Calu3 (cell line): ENCODE measurements at places on chromosomes 2 and 18.

DNA sequence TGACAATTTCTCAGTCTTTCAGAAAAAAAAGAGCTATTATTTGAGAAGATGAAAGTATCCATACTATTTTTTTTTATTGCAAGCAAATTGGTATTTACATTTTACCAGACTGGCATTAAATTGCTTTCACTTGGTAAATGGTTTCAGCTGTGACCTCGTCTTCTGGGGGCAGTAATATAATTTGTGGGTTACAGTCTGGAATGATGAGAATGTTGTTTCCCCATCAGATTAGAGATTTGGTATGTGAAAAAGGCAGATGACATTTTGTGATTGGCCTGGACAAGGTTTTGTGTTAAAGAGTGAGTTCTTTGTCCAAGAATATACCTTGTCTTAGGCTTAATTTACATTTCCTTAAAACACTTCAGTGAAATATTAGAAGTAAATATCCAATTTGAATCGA, 390.1 kb upstream of the ST6GAL2 start:
- DNase-seq: no peak

GRCh38 chr2:190791347-190791975, 89.2 kb upstream of the GLS start:
- peak; percentile 43 for DNase-seq

- DNase-seq: no peak
These were observed 8.0 kb downstream of the CYRIA start for GRCh38 chr2:16657671-16658070.

GRCh38 chr2:42359965-42360483, 993 bp downstream of the COX7A2L start:
- no peak for DNase-seq

GRCh38 chr18:75109819-75110218, 99.1 kb downstream of the PTGR3 start:
- DNase-seq: no peak

DNA sequence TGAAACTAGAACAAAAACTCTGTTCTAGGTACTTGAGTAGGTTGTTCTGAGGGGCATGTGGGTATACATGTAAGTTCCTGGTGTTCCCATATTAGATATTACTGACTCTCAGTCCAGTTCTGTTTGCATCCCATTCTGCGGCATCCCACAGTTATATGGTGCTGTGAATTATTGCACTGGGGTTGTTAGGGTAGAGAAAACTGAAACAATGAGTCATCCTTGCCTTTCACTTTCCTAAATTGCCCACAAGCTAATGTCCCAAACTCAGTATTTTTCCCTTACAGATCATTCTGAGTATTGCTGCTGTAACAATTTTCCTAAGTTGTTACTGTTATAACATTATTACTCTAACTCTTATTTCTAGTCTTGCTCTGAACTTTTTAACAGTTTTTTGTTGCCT, 3.0 kb downstream of the WDR75 start:
- DNase-seq: no peak

DNA sequence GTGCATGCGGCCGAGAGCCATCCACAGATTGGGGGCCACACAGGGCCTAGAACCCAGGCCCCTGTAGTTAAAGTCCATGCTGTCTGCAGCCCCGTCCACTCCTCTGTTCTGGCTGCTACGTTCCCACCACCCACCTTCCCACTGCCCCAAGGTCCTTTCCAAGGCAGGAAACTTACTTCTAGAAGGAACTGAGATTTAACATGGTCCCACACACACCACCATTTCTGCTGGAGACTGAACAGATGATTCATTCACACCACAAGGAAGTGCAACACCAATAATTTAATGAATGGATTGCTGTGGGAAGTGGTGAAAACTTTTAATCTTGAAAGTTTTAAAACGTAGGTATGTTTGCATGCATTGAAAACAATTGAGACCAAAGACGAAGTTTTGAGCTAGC, 95.2 kb downstream of the LBH start:
- peak; percentile 6 for DNase-seq

DNA sequence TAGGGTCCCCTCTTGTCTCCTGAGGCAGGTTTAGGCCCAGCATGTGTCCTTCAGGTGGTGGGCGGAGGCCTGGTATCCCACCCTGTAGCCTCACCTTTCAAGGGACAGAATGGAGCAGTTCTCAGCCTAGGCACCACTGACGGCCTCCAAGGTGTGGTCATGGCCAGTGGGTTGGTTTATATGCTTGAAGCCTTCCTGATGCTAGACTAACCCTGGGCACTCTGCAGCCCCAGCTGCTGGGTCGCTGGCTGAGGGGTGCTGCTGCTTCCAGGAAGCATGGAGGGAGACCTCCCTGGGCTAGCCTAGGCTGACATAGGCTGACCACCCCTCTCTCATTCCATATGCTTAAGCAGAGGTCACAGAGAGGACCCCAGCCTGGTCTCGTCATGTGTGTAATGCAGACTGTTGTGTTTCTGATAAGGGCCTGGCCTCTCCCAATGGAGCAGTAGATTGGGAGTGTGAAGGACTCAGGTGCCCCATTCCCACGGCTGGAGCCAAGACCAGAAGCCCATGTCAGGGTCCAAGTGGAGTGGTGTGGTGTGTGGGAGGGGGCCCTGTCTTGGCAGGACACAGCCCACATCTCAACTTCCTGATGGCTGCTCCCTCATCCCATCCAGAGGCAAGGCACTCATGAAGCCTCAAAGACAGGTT, 206.6 kb downstream of the DYSF start:
- no peak for DNase-seq

DNA sequence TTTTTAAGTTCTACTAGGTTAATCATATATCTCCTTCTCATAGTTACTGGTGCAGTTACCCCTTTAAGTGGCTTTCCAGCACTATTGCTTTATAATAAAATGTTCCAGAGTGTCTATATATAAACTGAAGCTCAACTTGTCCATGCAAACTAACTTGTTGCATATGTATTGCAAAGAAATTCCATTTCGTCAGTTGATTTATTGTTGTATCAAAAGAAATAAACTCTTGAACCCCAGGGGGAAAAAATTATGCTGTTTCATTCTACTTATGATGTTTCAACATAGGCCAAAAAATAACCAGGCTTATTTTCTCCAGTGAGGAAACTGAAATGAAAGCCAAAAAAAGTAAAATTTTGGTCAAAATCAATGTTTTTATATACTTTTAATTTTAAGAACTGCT, 491.9 kb downstream of the NR4A2 start:
- DNase-seq: no peak

GRCh38 chr2:182951948-182952663, 85.7 kb upstream of the FRZB start:
- no peak for DNase-seq

- DNase-seq: no peak
These were observed 42.7 kb upstream of the POLE4 start for GRCh38 chr2:74915743-74916142.

DNA sequence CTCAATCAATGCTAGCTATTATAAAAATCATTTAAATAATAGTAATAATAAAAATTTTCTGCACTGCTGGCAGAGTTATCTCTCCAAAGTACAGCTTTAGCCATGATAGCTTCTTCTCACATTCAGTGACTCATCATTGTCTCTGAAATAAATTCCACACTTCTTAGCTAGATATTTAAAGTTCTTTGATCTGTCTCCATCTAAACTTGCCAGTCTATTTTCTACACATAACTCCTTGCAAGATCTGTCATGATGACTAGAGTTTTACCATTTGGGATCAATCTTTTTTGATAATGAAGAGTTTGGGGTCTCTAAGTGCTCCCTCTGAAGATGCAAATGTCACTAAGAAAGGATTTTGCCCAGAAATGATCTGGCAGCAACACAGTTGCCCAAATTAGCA, 155.4 kb upstream of the LHCGR start:
- no peak for DNase-seq

GRCh38 chr2:84963692-84964405, 7.1 kb upstream of the KCMF1 start:
- no peak for DNase-seq

GRCh38 chr18:9612977-9613376, 1.4 kb downstream of the PPP4R1 start:
- no peak for DNase-seq

DNA sequence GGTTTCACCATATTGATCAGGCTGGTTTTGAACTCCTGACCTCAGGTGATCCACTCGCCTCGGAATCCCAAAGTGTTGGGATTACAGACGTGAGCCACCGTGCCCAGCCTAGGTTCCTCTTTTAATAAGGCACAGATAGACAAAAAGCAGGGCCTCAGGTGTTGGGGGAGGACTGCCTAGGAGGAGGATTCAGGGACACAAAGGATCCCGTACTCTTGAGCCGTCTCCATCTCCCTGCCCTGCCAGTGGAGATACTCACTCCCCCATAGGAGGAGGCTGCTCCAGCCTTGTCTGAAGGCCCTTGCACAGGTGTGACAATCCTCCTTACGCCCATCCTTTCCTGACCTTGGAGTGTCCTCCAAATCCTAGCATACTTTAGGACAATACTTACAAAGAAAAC, 32.0 kb upstream of the TFCP2L1 start:
- no peak for DNase-seq

DNA sequence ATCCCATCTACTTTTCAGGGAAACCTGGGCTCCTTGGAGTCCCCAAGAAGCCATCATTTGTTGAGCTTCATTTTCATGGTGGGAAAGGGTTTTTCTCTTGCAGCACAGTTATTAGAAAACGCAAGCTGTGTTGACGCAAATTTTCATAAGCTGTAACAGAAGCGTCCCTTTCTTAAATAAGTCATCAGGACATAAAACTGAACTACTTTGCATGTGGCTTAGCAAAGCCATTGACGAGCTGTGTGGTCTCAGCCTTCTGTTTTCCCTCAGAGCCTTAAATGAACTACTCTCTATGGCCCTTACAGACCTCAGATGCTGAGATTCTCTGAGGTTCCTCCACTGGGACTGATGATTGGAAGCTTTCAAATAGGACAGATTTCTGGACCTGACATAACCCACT, 85.1 kb downstream of the ARL4C start:
- no peak for DNase-seq

DNA sequence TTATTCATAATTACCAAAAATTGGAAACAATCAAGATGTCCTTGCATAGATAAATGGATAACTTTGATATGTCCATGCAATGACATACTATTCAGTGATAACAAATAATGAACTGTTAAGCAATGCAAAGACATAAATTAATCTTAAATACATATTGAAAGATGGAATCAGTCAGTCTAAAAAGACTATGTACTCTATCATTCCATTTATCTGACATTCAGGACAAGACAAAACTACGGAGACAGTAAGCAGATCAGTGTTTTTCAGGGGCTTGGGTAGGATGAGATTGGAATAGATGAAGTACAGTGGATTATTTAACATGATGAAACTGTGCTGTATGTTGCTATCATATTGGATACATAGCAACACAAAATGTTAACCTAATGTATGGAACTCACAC, 21.3 kb upstream of the ZNF804A start:
- no peak for DNase-seq

DNA sequence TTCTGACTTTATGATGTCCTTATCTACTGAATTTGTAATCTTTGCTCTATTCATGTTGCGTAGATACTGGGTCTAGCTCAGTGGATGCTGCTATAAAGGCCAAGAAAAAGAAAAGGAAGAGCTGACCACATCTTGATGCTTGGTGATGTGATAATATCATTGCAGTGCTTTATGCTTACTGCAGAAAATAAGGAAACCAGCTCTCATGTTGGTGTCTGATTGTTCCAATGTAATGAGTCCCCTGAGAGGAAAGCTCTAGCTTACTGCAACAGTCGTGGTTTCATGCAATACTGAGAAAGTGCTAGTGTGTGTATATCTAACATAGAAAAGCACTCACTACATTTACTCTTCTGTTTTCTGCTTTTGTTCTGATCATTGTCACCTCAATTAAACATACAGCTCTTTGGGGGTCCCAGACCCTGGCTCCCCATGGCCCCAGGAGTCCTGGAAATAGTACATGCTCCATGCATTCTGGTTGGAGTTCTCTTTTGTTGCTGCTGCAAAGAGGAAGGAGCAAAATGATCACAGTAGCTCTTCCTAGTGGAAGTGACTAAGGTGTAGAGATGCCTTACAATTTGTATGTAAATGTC, 338.8 kb downstream of the CYRIA start:
- no peak for DNase-seq

DNA sequence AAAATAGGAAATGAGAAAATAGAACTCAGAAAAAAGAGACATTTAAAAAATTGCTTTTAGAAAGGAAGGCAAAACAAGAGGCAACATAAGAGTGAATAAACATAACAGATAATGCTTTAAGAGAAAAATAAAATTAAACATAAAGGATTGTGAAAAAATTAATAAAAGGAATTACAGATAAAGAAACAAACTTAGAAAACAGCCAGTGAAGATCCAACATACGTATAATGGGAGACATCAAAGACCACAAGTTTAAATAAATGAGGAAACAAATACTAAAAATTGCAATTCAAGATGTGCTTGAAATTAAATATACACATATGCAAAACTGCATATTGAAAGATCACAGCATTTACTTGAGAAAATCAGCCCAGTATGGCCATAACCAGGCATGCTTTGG, 448.9 kb downstream of the NBAS start:
- DNase-seq: no peak

- no peak for DNase-seq
These were observed 292.5 kb downstream of the NDUFA10 start for GRCh38 chr2:239732666-239733010.

- DNase-seq: no peak
These were observed 65.9 kb downstream of the MGAT5 start for GRCh38 chr2:134319596-134320254.

- DNase-seq: no peak
These were observed 133.6 kb upstream of the MYT1L start for GRCh38 chr2:2464643-2465042.

GRCh38 chr2:150472511-150472899, 15.0 kb downstream of the RND3 start:
- DNase-seq: peak; percentile 60

- DNase-seq: no peak
These were observed 117.8 kb upstream of the SPRED2 start for GRCh38 chr2:65550246-65550645.

DNA sequence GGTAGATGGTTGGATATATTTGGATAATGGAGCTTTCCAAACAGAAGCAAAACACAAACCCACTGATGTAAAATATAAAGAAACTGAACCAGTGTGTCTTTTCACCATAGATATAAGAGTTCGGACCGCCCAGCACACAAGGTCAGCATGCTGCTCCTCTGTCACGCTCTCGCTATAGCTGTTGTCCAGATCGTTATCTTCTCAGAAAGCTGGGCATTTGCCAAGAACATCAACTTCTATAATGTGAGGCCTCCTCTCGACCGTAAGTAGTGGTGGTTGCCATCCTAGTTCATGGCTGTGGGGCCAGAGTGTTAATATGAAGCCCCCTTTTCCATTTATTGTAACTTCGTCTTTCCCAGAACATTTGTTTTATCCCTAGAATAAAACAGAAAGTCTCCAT, 125.2 kb upstream of the LYPD6 start:
- no peak for DNase-seq

GRCh38 chr2:11366326-11366741, 21.9 kb upstream of the ROCK2 start:
- DNase-seq: no peak

GRCh38 chr2:28454016-28454930, 41.6 kb upstream of the PLB1 start:
- no peak for DNase-seq

GRCh38 chr2:240930631-240931318, 24.6 kb downstream of the CROCC2 start:
- DNase-seq: peak; percentile 1
